ENCODE measurements at places on chromosomes 11 and 22. TPM values are rescaled to one million over a fixed set of nuclear protein-coding genes. Genes with fewer than 3 reads are reported as not detected.

The POU2AF2 gene
- 1.2 TPM for total RNA-seq

DNA sequence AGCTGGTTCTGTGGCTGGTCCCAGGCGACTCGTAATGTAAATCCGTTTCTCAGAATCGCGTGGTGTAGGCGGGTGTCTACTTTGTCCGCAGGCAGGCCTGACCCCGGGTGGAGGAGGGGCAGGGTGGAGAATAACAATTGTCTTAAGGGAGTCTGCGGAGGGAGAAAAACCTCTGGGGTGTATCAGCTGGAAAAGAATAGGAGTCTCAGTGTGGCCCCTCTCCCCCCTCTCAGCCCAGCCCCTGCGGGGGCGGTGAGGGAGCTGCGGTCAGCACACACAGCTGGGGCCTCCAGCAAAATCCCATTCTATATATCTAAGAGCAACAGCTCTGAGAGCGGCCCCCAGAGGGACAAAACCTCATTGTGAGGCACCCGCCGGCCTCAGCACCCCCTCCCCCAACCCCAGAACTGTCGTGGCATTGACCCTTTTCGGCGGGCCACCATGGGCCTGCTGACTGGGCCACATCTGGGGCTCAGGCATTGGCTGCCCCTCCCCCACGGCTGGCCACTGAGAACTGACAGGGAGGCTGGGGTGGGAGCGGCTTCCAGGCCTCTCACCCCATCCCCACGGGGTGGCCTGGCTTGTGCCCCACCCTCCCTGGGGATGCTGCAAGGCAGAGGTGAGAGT, 2.7 kb upstream of the MYRF start:
- no peak for DNase-seq

GRCh38 chr11:1659506-1659905, 29.9 kb downstream of the KRTAP5-5 start:
- peak; percentile 35 for DNase-seq

- DNase-seq, result no peak
Measured at GRCh38 chr11:33103836-33104235, 57.4 kb downstream of the CSTF3 start.

- DNase-seq, result no peak
Measured at GRCh38 chr11:32005786-32006416, 85.0 kb upstream of the RCN1 start.

All from ureter (tissue), 1 donor.